Neural crest cell (in vitro differentiated cells): ENCODE measurements at places on chromosomes 1 and 21.
A peak's percentile ranks its signal among the peaks of the same experiment; 100 is the strongest.

GRCh38 chr1:150548632-150549495 lies at the start of gene ADAMTSL4:
ADAMTSL4 (plus strand) TSS chr1:150549408; CDS start chr1:150552289, 2,881 bp downstream.
- DNase-seq = peak; percentile 50

GRCh38 chr1:170085091-170085490 lies 10.6 kb upstream of the KIFAP3 start:
- DNase-seq = no peak

GRCh38 chr1:173393659-173394000 lies 83.5 kb upstream of the PRDX6 start:
- no peak for DNase-seq

- DNase-seq = no peak
Measured at GRCh38 chr1:197955486-197956394, 38.6 kb downstream of the LHX9 start.

DNA sequence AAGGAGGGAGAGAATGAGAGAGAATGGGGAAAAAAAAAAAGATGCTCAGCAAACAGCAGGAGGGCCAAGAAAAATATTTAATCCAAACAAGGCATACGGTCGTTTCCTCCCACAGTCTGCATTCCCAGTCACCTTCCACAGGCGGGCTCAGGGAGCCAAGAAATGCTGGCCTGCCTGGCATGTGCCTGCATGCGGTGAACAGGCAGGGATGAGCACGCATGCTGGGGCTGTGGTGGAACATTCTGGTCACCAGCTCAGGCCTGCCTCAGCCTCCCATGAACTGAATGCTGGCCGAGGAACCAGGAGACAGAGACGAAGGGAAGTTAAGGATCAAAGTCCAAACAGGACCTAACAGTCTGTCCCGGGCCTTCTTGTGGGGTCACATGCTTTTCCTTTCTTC lies 335.3 kb downstream of the ASTN1 start:
- DNase-seq = no peak

GRCh38 chr1:212651977-212652376 lies 43.4 kb downstream of the ATF3 start:
- no peak for DNase-seq

GRCh38 chr1:38846210-38846609 lies 13.4 kb downstream of the RRAGC start:
- DNase-seq = no peak

DNA sequence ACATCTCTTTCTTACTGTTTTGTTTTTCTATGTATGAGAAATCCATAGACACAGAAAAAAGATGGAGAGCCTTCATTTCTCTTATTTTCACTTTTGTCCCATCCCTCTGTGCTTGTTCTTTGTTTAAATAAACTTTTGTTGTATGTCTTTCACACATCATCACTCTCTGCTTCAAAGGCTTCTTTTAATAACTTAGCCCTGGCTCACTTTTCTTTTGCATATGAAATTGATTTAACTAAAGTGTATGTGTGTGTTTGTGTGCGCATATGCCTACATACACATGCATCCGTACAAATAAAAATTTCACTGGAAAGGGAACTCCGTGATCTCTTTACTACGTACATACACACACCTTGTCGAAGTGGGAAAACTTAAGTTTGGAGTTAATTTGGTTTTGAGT lies 168.6 kb downstream of the NFIA start:
- DNase-seq = no peak

- no peak for DNase-seq
Measured at GRCh38 chr1:29668551-29669157, 432.3 kb downstream of the PTPRU start.
